ENCODE measurements at places on chromosomes 5 and 9. TPM values are rescaled to one million over a fixed set of nuclear protein-coding genes. Genes with fewer than 3 reads are reported as not detected.

RAB3C gene
- total RNA-seq: not detected

CRB2 gene
- total RNA-seq: not detected

SLC6A18 gene
- total RNA-seq: not detected

SELENOP gene
- total RNA-seq: not detected

LCNL1 gene
- not detected for total RNA-seq

SLC25A2 gene
- total RNA-seq: 0.31 TPM

LMX1B gene
- total RNA-seq: not detected

WNT8A gene
- total RNA-seq: not detected

PCDHGB4 gene
- total RNA-seq: 0.07 TPM

SLC6A3 gene
- not detected for total RNA-seq

PRR7 gene
- 13.6 TPM for total RNA-seq

CDKN2B gene
- total RNA-seq: 0.10 TPM

LHX3 gene
- total RNA-seq: not detected

SCAI gene
- total RNA-seq: 10.8 TPM

POU5F2 gene
- total RNA-seq: 0.27 TPM

FAM153A gene
- total RNA-seq: 33.7 TPM

CCDC69 gene
- 27.6 TPM for total RNA-seq
